T follicular helper cell (primary cell): ENCODE measurements at places on chromosomes 4 and X.

GRCh38 chr4:32574803-32575202 is 1854.6 kb downstream of the PCDH7 start:
- no peak for DNase-seq

- no peak for DNase-seq
Observed at GRCh38 chr4:75063433-75063832, 130.5 kb downstream of the PARM1 start.

- no peak for DNase-seq
Observed at GRCh38 chr4:80035336-80035735, 37.7 kb downstream of the ANTXR2 start.

DNA sequence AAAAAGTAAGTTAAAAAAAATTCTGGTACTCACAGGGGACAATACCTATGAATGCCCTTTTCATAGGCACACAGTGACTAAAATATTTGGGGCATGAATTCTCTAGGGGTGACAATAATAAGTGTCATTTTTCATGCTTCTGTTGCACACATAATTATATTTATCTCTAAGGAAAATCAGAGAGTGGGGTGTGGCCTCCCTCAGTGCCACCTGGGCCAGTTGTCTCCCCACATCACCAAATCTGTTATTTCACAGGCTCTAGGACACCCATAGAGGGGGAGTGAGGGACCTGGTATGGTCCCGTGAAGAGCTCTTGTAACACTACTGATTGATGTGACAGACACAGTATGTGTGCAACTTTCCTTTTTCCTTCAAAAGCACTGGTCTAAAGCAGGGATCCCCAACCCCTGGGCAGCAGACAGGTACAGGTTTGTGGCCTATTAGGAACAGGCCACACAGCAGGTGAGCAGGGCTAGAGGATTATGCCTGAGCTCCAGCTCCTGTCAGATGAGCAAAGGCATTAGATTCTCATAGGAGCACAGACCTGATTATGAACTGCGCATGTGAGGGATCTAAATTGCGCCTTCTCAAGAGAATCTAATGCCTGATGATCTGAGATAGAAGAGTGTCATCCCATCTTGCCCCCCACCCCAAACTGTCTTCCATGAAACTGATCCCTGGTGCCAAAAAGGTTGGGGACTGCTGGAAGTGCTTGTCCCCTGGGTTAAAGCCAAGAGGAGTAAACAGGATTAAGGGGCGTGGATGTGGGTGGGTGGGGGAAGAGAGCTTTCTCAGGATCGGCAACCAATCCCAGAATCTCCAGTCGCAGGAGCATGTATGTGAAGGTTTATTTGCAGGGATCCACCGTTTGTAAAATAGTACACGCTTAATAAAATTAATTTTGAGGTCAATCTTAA is 856 bp downstream of the SLC9B1 start:
- DNase-seq: no peak

DNA sequence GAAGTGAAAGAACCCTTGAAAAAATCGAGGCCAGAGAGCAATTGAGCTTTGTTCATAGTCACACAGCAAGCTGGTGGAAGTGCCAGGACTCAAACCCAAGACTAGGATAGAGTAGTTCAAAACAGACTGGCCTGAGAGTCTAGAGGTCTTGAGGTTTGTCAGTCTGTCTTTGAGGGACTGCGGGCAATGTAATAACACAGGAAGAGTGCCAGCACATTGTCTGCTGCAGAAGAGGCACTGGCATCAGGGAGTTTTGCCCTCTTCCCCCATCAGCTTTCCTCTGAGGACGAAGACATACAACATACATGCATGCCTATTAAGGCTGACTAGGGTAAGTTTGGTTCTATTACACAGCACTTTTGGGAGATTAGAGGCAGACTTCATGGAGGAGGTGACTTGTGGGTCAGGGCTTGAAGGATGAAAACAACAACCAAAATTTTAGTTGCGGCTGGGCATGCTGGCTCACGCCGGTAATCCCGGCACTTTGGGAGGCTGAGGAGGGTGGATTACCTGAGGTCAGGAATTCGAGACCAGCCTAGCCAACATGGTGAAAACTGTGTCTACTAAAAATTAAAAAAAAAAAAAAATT is 64.1 kb upstream of the LAS1L start:
- DNase-seq: no peak

DNA sequence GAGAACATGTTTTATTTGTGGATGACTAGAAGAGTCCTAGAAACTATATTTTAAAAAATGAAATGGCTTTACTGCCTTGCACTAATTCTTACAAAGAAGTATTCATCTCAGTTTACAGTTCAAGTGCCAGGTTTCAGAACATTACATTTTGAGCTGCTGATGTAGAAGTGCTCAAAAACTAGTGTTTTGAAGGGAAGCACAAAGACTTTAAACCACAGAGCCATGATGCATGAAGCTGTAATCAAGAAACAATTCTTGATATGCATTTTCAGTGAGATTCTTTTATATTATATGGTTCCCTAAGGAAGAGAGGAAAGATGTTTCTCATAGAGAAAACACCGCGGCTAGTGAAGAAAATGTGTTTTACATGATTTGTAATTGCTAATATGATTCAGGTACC is 1163.0 kb downstream of the RAPGEF2 start:
- no peak for DNase-seq

GRCh38 chr4:54256491-54257486 is 27.7 kb downstream of the PDGFRA start:
- DNase-seq: no peak

DNA sequence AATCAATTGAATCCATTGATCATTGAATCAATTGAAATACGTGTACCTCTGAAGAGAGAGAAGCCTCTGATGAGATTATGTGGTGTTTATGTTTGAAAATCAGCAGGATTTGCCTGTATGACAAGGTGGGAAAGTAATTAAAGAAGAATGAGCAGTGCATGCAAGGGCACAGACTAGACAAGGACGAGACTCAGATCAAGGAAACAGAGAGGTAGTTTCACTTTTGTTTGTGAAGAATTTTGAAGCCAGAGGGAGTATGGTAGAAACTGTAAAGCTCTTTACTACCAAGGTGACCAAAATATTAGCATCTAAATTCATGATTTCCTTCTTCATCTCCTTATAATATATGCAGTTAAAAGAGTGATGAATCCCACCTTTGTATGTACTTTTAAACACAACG is 1830.0 kb upstream of the IGFBP7 start:
- DNase-seq: no peak

DNA sequence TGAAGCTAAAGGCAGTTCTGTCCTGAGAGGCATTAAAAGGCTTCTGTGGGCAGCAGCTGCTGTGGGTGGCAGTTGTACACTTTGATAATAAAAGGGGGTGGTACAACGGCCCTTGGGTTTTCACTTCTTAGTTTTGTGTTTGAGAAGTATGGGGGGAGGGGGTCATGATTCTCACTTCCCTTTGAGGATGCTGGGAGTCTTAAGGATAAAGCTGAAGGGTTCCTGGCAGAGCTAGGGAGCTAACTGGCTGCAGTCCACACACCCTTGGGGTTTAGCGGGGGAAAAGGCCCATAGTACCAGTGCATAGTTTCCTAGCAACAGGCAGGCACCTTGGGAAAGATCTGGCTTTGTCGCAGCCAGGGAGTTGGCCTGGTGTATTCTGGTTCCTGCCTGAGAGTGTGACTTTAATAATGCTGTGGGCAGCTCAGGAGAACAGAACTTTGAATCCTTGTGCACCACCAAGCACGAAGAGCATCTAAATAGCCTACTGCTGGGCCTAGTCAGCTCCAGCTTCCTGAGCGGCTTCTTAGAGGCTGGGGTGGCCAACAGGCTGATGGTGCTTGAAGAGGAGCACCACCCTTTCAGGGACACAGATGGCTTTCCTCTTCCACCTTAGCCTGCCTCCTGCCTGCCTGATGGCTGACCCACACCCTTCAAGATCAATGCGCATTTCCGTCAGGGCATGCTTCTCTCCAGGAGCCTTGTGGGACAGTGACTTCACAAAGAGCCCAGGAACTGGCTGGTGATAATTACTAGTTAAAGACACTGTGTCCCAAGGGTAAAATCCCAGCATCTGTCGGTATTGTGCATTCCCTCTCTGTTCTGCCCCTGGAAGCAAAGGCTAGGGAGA is 12.5 kb downstream of the ZBTB33 start:
- DNase-seq: no peak

DNA sequence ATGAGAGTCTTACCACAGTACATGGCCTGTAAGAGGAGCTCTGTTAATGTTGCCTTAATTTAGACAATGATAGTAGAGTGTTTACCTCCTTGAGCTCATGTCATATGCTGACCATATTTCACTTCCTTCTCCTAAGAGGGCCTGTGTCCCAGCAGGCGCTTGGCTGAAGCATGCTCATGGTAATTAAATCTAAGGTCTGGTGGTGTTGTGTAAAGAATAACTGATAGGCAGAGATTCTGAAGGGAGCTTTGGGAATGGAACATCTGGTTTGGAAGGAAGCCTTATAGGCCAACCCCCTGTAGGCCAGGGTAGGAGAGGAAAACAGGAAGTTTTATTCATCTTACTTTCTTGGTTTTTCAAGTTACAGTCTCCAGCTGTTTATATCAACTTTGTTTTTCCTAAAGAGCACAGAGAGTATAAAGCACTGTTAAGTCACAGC is 300.2 kb downstream of the USP46 start:
- no peak for DNase-seq

DNA sequence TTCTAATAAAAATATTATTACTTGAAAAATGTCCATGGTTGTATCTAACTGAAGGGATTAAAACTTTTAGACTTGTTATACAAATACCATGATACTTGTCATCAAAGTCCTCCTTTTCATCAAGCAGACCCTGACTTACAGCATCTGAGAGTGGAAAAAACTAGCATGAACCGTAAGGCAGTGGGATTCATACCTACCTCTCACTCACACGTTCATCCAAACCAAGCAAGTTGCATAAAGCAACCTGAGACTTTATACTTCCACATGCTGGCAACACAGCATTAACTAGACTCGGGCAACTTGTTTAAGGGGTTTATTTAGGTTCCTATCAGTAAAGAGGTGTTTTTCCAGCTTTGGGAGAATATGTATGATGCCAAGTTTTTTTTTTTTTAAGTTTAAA is 22.6 kb upstream of the TLR7 start:
- DNase-seq: no peak

DNA sequence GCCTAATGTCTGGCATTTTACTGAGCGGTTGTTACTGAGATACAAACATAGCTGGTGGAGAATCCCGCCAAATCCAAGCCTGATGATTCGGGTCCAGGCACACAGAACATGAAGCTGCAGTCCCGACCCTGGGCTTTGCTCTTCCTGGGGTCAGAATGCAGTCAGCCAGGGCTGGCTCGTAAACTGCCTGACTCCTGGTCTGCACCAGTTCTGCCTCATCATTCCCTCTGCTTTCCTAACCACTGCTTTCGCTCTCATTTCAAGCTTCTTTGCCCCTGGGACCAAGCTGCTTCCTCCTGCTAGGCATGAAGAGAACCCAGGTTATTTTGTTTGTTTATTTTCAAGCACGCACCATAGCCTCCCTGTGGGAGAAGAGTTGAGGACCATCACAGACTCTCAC is 39.3 kb downstream of the GATB start:
- no peak for DNase-seq

- DNase-seq: no peak
Observed at GRCh38 chr4:113057891-113058290, 8.4 kb downstream of the ANK2 start.

DNA sequence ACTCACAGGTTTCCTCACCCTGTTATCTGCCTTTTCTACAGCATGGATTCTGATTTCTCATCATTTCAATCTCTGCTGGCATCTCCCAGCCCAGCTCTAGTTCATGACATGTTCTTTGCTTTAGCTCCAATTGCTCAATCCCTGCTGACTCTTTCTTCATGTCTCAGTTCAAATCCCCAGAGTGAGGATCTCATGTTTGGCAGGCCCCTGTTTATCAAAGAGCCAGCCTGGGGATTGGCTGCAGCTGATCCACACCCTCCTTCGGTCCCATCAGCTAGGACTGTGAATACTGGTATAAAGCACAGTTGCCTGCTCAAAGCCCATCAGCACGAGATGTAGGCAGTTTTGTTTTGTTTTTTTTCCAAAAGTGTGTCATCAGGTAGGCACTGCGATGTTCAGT is 14.4 kb upstream of the CC2D2A start:
- DNase-seq: no peak

- DNase-seq: no peak
Observed at GRCh38 chr4:99763635-99764101, 53.0 kb upstream of the DAPP1 start.

DNA sequence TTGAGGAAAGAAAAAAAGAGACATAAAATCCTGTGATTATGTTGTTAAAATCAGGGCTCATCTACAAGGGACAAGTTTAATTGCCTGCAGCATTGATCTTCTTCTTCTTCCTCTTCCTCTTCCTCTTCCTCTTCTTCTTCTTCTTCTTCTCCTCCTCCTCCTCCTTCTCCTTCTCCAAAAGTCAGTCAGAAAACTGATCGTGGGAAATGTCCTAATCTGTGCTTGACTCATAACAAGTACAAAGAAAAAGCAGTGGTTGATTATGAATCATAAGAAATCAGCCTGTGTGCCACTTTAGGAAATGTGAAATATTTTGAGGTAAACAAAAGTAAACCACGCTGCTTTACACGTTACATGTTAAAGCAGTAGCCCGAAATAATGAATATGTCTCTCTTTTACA is 2.7 kb upstream of the ATP10D start:
- DNase-seq: no peak

DNA sequence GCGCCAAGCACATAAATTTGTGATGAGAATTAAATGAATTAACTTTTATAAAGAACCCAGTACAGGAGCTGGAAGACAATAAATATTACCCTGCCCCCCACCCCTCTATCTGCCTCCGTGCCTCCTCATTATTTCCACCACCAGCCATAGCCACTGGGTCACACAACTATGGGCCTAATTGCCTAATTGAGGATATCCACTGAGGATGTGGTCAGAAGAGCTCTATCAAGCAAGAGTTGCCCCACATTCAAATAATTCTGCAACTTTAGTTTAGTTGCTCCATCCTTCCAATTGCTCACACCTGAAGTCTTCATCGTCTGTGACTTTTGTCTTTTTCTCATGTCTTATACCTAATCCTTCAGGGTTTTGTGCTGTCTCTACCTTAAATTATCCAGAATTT is 9.5 kb upstream of the CXCL8 start:
- no peak for DNase-seq

DNA sequence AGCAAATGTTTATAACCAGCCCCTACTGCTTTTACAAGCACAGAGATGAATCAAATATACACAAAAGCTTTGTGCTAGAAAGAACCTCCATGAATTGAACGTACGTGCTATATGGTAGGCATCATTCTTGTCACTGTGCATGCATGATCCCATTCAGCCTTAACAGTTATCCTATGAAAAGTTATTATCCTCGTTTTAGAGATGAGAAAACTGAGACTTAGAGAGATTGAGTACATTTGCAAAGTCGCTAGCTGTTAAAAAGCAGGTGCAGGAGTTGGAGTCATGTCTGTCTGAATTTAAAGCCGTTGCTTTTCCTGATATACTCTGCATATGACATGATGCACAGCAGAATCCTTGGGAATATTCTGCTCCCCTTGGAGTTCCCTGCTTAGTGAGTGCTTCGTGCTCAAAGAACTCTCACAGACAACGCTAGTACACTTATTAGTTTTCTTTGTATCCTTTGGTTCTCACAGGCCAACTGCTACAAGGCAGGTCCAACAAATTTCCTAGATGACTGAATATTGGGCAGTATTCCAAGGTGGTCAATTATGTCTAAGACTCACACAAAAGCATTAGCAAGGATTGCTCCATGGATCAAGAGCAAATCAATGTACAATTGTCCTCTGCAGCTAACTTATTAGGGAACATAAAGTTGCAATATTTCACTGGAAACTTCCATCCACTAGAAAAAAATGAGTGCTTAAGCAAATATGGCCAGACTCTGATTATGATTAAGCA is 42.8 kb upstream of the TRIM2 start:
- no peak for DNase-seq
